ENCODE measurements at places on chromosomes 4 and X.

- DNase-seq = no peak
These were observed 237.9 kb downstream of the ARHGAP10 start for GRCh38 chr4:147969573-147970385.

GRCh38 chr4:57491388-57491787 lies 381.2 kb upstream of the IGFBP7 start:
- no peak for DNase-seq

DNA sequence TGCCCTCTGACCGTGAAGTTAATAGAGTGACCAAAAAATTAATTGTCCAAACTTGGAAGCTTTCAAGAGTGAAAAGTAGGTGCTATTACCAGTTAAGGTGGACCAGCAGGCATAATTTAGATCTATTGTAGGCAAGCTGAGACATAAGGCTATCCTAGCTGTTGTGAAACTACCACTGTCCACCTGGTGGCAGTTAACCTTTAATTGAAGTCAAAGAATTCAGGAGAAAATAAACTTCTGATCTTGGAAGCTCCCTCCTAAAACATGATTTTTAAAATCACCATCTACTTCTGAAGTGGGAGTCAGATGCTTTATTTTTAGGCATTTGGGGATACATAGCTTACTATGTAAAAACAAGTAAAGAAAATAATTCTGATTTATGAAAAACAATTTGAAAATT lies 636.3 kb upstream of the HTR2C start:
- no peak for DNase-seq

- DNase-seq = no peak
These were observed 35.2 kb upstream of the INPP4B start for GRCh38 chr4:142881331-142881730.

GRCh38 chrX:13271511-13271910 lies 48.3 kb downstream of the ATXN3L start:
- DNase-seq = no peak

- no peak for DNase-seq
These were observed 457 bp downstream of the RIPPLY1 start for GRCh38 chrX:106902684-106903083.

- DNase-seq = no peak
These were observed 1469.0 kb downstream of the PCDH7 start for GRCh38 chr4:32189130-32189529.

DNA sequence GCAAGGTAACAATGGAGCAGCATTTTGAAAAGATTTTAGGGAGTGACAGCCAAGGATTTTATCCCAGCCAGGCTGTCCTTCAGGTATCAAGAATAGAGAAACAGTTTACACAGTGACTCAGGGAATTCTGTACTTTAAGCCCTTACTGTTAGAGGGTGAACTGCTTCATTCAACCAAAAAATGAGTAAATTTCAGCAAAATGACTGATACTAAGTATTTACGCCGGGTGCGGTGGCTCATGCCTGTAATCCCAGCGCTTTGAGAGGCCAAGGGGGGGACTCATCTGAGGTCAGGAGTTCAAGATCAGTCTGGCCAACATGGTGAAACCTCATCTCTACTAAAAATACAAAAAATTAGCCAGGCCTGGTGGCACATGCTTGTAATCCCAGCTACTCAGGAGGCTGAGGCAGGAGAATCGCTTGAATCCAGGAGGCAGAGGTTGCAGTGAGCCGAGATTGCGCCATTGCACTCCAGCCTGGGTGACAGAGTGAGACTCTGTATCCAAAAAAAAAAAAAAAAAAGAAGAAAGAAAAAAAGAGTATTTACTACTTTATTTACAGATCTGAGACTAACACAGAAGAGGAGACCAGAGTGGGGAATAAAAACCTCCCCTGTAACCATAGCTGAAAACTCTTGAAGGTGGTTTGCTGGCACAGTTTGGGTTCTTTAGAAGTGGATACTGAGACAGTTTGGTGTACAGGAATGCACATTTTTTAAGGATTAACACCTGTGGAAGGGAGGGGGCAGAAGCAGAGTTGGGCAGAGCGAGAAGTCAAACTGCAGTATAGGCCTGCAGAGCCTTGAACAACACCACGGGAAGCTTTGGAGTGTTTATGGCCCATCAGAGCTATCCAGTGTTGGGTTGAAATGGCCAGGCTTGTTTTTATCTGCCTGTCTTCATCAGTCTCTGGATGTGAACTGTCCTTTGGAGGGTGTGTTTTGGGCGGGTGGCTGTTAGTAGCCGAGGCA lies 40.5 kb downstream of the TMEM131L start:
- no peak for DNase-seq

DNA sequence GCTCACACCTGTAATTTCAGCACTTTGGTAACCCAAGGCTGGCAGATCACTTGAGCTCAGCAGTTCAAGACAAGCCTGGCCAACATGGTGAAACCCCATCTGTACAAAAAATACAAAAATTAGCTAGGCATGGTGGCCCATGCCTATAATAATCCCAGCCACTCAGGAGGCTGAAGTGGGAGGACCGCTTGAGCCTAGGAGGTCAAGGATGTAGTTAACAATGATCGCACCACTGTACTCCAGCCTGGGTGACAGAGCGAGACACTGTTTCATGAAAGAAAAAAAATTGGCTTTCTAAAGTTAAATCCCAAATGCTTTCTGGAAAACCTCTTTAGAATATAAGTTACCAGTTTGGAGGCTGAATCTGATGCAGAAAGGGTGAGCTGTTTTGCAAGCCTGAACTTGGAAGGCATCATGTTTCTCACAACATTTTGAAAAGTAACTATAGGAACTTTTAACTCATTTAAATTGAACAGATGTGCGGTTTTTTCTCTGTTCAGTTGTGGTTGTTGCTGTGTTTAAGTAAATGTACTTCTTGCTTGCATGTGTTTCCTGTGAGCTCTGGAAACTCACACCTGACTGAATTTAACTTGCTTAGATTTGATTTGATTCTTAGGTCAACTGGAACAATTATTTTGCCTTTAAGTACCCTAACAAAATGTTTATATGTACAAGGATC lies 39.8 kb upstream of the TMEM131L start:
- DNase-seq = peak; percentile 51

GRCh38 chr4:154086247-154086646 lies 297.4 kb upstream of the SFRP2 start:
- DNase-seq = no peak
